GM13976 (cell line): ENCODE measurements at places on chromosomes 4 and X.

- DNase-seq = no peak
Observed at GRCh38 chr4:24913119-24913485, 260 bp upstream of the CCDC149 start.

- DNase-seq = no peak
Observed at GRCh38 chr4:148822572-148823418, 380.6 kb upstream of the NR3C2 start.

GRCh38 chr4:156961196-156962057 is 10.2 kb downstream of the PDGFC start:
- DNase-seq = no peak

DNA sequence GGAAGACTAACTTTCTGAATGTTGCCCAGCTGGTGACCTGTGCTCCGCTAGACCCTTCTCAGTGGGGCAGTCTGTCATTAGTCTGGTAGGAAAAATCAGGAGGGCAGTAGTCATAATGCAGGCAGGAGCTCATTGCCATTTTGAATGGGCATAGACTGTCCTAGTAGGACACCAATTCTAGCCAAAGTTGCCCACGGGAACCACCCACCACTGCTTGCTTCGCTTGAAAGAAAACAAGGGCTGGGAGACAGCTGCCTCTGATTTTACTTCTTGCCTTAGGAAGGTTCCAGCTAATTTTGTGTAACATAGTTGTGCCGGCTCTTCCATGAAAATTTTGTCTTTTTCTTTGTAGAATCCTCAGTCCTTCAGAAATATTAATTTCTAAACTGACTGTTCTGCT is 23.3 kb downstream of the HOPX start:
- no peak for DNase-seq

DNA sequence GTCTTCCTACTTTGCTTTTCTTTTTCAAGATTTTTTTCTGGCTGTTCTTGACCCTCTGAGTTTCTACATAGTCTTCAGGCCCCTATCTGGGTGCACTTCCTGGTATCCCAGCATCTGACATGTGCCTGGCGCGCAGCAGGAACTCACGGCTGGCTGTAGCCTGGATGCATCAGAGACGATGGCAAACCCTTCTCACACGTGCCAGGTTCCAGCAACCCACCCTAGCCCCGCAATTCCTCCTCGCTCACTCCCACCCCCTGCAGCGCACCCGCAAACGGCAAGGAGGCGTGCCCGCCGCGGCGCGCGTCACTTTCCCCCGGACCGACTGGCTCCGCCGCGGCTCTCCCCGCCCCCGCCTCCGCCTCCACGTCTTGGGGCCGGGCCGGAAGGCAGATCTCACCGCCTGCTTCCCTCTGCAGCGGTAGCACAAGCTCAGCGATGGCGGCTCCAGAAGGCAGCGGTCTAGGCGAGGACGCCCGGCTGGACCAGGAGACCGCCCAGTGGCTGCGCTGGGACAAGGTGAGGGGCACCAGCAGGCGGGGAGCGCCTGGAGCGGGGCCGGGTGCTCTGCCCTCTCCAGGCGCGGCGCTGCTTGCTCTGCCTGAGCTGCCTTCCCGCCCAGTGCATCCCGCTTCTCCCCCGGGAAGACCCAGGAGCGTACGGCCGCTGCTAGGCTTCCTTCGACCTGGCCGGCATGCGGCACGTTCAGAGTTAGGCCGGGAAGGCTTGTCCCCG is at the start of gene PGM2:
Gene PGM2 (plus strand): TSS at position 392 of the 735 bp plus-strand sequence. CDS start 47 bp downstream, at position 439.
- peak; percentile 96 for DNase-seq

GRCh38 chr4:40672528-40673522 is 43.2 kb upstream of the RBM47 start:
- DNase-seq = peak; percentile 75

- no peak for DNase-seq
Observed at GRCh38 chr4:84790769-84791565, 175.5 kb downstream of the WDFY3 start.

DNA sequence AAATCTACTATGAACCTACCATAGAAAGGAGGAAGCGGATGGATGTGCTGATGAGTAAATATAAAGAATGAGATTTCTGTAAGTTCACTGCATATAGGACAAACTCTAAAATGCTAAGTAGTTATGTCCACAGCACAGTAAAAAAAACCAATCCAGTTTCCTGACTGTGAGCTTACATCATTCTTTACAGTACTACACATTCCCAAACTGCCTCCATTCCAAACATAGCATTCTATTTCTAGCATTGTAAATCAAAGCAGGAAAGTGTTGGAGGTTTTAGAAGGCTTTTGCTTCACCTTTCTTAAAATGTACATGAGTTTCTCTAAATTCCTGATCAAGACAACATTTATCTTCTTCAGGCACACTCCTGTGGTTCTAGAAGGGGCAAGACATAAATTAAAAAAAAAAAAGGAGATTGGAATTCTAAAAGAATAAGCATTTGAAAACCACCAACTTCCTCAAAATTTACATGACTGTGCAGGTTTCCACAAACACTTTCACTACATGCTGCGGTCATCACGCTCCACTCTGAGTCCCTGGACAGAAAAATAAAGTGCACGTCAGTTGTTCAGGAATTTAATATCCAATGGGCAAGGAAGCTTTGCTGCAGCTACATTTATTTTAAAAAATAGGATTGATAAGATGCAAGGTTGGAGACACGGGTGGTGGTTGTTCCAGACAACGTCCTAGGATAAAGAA is 297.6 kb upstream of the STS start:
- DNase-seq = no peak

GRCh38 chrX:110086916-110087484 is 84.1 kb downstream of the TMEM164 start:
- no peak for DNase-seq

GRCh38 chr4:111991797-111992196 is 153.5 kb upstream of the FAM241A start:
- DNase-seq = no peak

- no peak for DNase-seq
Observed at GRCh38 chr4:188778905-188779304, 639.7 kb downstream of the TRIML1 start.

- DNase-seq = no peak
Observed at GRCh38 chr4:119933606-119934005, 133.0 kb downstream of the MAD2L1 start.

DNA sequence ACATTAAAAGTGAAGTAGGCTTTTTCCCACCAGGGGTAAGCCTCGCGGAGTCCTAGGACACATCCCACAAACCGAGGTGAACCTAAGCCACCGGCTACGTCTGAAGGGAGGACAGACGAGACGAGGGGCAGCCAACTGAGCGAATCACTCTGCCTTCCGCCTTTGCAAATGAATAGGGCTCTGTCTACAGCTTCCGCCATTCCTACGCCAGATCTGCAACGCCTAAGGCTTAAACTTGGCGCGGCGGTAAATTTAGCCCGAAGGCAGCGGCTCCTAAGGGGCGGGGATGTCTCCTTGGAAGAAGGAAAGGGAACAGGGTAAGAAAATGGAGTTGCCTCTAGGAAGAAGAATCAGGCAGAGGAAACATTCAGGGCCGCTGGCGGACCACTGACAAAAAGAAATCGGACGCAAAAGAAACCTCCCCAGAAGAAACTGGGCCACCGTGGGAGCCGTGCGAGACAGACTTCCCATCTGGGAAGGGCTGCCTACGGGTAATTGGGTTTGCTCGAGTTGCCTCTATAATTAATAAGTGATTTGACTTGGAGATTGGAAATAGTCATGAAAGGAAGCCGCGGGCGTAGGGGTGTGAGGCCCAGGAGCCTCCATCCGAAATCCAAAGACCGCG is 90.5 kb downstream of the BCOR start:
- no peak for DNase-seq

DNA sequence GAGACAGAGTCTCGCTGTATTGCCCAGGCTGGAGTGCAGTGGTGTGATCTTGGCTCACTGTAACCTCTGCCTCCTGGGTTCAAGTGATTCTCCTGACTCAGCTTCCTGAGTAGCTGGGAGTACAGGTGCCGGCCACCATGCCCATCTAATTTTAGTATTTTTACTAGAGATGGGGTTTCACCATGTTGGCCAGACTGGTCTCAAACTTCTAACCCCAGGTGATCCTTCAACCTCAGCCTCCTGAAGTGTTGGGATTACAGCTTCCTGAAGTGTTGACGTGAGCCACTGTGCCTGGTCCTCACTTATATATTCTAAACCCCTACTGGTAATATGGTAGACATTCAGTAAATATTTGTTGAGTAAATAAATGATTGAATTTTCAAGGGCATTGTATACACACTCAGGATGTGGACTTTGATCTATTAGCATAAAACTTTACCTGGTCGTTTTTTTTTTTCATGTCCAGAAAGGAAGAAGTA is 33.0 kb downstream of the MTHFD2L start:
- no peak for DNase-seq
